ENCODE measurements at places on chromosomes 3 and 15.
A peak's percentile ranks its signal among the peaks of the same experiment; 100 is the strongest.

GRCh38 chr15:99955181-99955525 lies 221.9 kb upstream of the LYSMD4 start:
- no peak for DNase-seq

GRCh38 chr3:192727032-192727847 lies at the start of gene FGF12:
TSS of gene FGF12 (minus strand) at chr3:192727541.
- peak; percentile 56 for DNase-seq

- no peak for DNase-seq
Observed at GRCh38 chr3:14362890-14363289, 39.5 kb upstream of the SLC6A6 start.

DNA sequence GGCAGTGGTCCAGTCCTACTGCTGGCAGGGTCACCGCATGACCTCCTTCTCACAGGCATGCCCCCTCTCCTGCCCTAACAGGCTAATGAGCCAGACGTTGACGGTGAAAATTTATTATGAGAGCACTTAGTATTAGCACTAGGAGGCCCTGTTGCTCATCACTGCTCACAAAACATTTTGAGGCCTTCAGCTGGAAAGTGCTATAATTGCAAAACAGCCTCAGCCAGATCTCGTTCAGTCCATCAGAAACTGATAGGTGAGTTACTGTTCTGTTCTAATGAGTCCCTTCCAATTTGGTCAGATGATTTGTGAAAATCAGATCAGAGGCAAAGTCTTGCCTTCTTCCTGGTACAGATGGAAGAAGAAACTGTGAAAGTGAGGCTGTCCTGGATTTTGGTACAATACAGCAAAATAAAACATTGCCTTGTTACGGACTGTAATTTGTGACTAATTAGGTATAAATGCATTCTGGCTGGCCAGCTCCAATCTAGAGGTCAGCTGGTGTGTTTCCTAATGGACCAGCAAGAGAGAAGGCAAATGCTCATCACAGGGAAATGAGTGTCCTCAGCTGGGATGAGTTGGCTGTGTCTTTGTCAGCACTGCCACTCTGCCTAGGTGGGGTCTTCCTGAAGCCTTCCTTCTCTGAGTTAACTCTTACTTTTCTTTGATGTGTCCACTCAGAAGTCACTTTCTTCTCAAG lies 316.8 kb downstream of the CHST2 start:
- DNase-seq, result peak; percentile 38

DNA sequence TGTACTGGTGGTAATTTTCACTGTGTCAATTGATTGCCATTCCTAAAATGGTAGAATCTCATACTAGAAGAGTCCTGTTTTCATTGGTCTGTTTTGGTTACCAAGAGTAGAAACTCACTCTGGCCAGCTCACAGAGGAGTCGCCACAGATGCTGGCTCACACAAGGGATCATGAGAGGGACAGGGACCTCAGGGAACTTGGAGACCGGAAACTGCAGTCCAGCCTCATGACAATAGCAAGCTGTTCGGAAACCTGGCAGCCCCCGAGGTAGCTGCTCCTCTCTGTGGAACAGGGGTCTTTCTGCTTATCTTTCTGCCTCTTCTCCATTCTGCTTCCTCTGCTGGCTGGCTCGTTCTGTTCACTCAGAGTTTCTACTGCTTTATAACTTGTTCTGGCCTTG lies 192.9 kb downstream of the PLCL2 start:
- DNase-seq, result peak; percentile 59

DNA sequence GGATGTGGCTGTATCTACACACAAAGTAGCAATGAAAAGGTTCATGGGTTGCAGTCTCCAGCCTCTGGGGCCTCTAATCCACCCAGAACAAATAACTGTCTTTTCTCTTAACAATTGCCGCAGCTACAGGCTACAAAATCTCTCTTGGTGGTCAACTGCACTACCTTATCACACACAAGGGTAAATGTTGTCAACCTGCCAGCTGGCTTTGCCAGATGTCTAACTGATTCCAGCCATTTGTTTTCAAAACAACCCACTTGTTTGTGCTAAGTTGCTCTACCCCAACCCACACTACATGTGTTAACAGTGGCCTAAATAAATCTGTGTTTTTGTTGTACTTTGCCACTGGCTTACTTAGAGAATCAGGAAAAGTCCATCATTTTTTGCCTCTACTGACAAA lies 447.3 kb downstream of the TAFA4 start:
- DNase-seq, result no peak

- no peak for DNase-seq
Observed at GRCh38 chr3:128408693-128409623, 57.7 kb downstream of the DNAJB8 start.

DNA sequence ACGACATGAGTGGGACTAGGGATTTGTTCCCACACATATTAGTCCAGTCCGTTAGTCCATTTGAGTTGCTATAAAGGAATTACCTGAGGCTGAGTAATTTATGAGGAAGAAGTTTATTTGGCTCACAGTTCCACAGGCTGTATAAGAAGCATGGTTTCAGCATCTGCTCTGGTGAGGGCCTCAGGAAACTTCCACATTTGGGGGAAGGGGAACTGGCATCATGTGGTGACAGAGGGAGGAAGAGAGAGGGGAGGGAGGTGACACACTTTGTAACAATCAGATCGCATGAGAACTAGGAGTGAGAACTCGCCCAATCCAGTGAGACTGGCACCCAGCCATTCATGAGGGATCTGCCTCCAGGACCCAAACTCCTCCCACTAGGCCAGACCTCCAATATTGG lies 769.9 kb upstream of the ROBO1 start:
- DNase-seq, result no peak

DNA sequence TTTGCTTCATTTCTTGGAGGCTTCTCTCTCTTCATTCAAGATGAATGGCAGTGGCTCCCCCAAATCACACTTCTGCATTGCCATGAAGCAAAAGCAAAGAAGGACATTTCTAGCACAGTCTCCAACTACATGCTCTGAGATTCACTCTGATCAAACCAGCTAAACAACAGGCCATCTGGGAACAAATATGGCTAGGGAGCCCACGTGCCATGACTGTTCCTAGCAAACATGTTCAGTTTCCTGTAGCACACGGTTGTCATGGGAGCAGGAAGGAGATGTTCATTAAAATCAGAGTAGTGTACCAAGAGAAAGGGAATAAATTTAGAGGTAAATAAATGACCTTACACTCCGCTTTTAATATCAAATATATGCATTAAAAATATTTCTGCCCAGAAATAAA lies 327.3 kb downstream of the GBE1 start:
- peak; percentile 34 for DNase-seq

- DNase-seq, result no peak
Observed at GRCh38 chr15:52557274-52557641, 11.6 kb downstream of the ARPP19 start.

DNA sequence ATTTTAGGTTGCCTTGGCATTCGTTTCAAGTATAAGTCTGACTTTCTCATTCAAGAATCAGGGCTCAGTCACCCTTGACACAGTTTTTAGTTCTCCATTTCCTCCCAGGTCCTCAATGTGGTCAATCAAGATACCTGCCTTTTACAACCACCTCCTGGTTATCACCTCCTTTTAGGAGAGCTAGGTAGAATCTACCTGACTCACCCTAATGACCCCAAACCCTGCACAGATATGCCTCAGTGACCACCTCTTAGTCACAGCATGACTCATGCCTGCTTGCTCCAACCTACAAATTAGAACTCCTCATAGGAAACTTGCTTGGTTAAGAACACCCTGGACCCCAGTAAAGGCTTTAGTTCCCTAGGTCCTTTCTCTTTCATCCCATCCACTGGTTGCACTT lies 22.5 kb downstream of the DMXL2 start:
- peak; percentile 77 for DNase-seq

GRCh38 chr15:33956397-33956796 lies 11.9 kb upstream of the CHRM5 start:
- DNase-seq, result peak; percentile 36

DNA sequence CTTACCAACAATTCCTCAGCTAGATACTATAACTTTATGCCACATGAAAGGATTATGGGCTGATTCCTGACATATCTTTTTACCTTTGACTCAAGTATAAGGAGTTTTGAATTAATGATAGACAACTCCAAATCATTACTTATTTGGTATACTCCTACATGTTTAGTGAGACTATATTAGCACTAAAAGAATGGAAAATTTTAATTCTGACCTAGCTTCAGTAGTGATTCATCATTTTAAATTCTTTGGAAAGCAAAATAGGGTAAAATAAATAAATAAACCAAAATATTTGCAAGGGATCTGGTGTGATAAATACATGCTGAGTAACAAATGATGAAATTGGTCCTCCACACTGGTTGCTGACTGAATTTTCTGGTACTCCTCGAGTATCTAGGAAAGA lies 42.3 kb upstream of the VGLL3 start:
- no peak for DNase-seq

- no peak for DNase-seq
Observed at GRCh38 chr3:45414823-45415222, 26.4 kb downstream of the LARS2 start.

GRCh38 chr15:22963641-22964040 lies 16.5 kb downstream of the CYFIP1 start:
- DNase-seq, result peak; percentile 63
